ENCODE measurements at places on chromosomes 5 and 9. TPM values are rescaled to one million over a fixed set of nuclear protein-coding genes. Genes with fewer than 3 reads are reported as not detected.

GRCh38 chr9:123284656-123285055 is 16.3 kb upstream of the STRBP start:
- DNase-seq = no peak

GRCh38 chr9:33227008-33227398 is 13.0 kb upstream of the SPINK4 start:
- peak; percentile 17 for DNase-seq

- DNase-seq = no peak
Measured at GRCh38 chr9:114319147-114319546, 3.8 kb upstream of the ORM1 start.

GRCh38 chr5:163564321-163564938 is 59.0 kb downstream of the MAT2B start:
- peak; percentile 70 for DNase-seq

GRCh38 chr5:141709699-141710267 is 27.8 kb upstream of the ARAP3 start:
- no peak for DNase-seq

Gene EDIL3
- total RNA-seq = 170 TPM

- peak; percentile 56 for DNase-seq
Measured at GRCh38 chr9:111037356-111037707, 938 bp downstream of the LPAR1 start.

DNA sequence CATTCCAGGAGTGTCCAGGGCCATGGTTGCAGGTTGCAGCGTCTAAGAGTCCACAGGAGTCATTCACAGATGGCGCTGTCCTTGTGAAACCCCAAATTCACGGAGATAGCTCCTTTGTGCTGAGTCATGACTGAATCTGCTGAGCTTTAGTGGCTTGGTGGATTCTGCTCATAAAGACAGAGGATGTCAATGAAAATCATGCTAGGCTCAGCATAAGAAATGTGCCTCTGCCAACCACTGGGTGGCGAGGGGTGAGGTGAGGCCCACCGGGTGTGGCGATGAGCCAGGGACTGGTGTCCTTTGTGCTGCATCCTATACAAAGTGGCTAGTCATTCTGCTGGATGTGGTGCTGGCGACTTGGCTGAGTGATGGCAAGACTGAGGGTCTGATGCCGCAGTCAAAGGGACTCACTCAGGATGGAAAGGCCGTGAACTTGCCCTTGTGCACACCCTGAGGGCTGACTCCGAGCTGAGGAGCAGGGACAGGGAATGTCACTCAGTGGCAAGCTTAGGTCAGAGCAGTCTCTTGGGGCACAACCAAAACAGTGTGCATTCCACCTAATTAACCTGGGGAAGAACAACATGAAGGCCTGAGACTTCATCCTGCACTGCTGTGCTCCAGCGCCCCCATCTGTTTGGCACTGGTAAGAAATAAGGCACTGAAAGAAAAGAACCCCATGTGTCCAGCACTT is 71.5 kb downstream of the DAP start:
- no peak for DNase-seq

- DNase-seq = no peak
Measured at GRCh38 chr5:127351418-127351817, 60.8 kb downstream of the MEGF10 start.

Gene C5orf22
- total RNA-seq = 24.3 TPM

DNA sequence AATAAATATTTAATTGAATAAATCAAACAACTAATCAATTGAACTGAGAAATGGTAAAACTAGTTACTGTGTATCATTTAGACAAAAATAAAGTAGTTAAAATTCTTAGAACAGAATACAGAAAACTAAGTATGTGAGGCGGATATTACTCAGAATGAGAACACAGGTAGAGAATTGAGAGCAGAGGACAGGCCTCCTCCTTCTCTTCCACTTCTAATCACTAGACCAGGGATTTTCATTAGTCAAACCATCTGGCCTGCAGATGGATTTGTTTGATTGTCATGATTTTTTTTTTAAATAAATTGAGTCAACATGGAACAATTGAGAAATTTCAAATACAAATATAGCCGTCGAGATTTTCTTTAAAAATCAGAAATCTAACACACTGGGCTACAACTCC is 198.6 kb upstream of the HMHB1 start:
- no peak for DNase-seq

Gene TIMD4
- 0.48 TPM for total RNA-seq

Gene PCDHGB1
- total RNA-seq = 1.7 TPM

Gene TGFBI
- 1,115 TPM for total RNA-seq

DNA sequence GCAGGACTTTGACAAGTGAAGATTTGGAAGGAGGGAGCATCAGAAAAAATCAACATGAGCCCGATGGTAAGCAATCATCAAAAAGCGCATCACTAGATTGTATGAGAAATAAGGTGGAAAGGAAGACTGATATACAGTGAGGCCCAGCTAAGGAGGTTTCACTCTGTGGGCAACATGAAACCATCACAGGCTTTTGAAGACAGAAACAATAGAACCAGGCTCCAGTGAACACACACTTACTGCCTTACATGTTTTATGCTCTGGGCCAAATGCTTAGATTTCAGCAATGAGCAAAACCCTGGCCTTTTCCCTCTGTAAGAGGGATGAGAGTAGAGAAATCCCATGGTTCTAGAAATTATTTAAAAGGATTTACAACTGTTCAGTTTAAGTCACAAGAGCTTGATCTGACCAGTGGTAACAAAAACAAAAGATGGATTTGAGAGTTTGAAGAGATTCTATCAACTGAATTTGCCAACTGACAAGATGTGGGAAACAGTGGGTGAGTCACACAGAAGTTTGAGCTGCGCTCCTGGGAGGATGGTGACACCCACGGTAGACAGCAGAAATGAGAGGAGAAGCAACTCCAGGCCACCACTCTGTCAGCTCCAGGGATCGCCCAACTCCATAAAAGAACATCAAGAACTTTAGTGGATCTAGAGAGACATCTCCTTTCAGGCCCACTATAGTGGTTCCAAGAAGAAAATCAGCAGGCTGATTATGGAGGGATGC is 261.8 kb downstream of the MCTP1 start:
- no peak for DNase-seq

Gene LYSMD3
- 25.5 TPM for total RNA-seq

DNA sequence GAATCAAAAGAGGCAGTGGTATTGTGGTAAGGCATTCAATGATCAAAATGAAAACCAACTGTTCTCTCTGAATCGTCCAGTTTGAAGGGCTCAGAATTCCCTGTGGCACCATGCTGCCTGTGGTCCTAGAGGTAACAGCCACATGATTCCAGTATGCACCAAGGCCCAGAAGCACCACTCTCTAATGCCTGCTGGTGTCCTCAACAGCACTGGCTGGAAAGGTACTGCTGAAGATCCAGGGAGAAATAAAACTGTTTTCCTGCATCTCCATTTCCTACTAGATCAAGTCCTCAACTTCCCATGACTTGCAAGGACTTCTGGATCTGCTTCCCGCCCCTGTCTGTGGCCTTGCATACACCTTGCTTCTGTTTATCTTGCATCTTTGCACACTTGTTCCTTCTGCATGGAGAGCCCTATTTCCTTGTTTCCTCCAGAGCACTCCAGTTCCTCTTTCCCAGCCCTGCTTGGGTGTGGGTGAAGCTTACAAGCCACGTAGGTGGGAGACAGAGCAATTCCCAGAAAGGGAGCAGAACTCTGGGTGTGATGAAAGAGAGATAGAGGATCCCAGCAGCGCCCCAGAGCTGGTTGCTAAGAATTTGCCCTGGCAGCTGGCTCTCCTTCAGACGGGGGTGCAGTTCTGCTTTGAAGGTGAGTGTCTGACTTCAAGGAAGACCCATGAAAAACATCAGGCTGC is 41.0 kb upstream of the EQTN start:
- no peak for DNase-seq

Gene QRFP
- total RNA-seq = 0.48 TPM

- DNase-seq = no peak
Measured at GRCh38 chr5:52491818-52492217, 295.9 kb upstream of the ITGA1 start.

Gene PTGR1
- total RNA-seq = 21.7 TPM

GRCh38 chr5:178460598-178460997 is 129.6 kb downstream of the COL23A1 start:
- no peak for DNase-seq

Gene PCDHB8
- total RNA-seq = 0.72 TPM

Gene SLC36A3
- 1.4 TPM for total RNA-seq

Gene CAVIN4
- 2.4 TPM for total RNA-seq

DNA sequence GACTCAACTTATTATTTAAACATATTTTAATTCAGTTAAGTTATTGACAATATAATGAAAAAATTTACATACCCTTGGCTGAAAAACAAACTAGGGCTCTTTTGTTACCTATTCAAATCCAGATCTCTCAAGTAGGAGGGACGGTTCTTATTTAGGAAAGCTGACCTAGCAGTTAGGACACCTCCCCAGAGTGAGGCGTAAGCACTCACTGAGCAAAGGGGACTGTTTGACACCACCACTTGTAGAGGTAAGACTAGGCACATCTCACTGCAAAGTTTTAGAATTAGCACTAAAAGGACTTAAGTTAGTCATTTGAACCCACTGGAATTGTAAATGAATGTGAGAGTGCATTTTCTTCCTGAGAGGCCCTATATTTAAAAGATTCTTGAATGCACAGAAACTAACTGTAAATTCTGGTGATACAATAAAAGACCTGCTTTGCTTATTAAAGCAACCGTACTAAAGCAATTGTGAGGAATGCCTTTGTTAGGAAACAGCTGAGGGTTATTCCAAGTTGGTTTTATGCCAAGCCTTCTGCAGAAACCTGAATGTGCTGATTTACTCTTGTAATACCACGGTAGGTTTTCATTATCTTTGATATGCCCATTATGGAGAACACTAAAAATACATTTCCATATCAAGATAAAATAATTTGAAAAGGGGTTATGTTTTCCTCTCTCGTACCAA is 16.2 kb downstream of the HACD4 start:
- no peak for DNase-seq

DNA sequence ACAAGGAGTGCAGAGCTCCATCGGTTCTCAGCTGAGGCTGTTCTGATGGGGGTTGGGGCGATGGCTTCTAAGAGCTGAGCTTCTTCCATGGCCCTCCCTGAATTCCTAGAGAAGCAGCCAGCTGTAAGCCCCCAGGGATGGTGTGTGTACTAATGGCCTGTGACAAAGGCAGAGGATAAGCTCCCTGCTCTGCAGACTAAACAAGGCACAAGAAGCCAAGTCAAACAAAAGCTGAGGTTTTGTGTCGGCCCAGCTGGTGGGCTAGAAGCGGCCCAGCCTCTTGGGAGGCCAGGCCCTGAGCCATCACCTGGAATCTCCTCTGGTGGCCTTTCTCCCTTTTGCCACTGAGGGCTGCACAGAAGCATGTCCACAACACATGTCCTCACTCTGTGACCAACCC is 75.0 kb upstream of the XPA start:
- DNase-seq = no peak

Gene LRRC19
- total RNA-seq = 2.9 TPM

- DNase-seq = no peak
Measured at GRCh38 chr9:5698810-5699556, 70.1 kb downstream of the RIC1 start.

GRCh38 chr5:38208782-38209378 is 49.5 kb upstream of the EGFLAM start:
- peak; percentile 57 for DNase-seq

GRCh38 chr9:113536483-113537228 is 73.1 kb downstream of the RGS3 start:
- DNase-seq = peak; percentile 71

- no peak for DNase-seq
Measured at GRCh38 chr9:130017076-130017475, 25.9 kb downstream of the FNBP1 start.

- no peak for DNase-seq
Measured at GRCh38 chr9:132166599-132166998, 4.7 kb downstream of the NTNG2 start.

Gene ANKRD31
- total RNA-seq = 1.2 TPM

DNA sequence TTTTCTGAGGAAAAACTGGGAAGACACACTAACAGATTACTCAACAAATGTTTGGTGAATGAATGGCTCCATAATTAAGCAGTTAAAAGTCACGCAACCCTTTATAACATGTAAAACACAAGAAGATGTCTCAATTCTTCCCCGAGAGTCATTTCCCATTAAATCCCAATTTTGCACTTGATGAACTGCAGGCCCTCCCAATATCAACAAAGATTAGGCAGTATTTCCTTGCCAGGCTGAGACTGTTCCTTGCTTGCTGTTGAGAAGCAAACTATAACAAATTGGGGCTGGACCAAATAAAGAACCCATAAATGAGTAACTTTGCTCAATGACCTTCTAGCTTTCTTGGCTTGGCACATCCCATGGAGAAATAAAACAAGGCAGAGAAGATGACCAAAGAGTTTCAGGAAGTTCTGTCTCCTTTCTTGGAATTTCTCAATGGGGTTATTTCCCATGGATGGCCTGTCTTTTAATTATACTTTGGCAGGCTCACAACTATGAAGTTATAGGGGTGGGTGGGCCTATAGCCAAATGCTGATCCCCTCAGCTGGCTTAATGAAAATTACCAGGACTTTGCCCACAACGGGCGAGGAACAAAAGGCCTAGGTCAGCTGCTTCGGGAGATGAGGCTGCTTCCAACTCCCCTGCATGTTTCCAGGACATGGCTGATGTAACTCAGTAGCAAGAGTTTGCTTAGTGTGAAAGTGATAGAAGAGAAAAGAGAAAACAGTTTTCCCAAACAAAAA is 243.1 kb upstream of the RFX3 start:
- no peak for DNase-seq

Gene SPATA31D4
- total RNA-seq = 1.7 TPM

Gene FSTL4
- 1.4 TPM for total RNA-seq

DNA sequence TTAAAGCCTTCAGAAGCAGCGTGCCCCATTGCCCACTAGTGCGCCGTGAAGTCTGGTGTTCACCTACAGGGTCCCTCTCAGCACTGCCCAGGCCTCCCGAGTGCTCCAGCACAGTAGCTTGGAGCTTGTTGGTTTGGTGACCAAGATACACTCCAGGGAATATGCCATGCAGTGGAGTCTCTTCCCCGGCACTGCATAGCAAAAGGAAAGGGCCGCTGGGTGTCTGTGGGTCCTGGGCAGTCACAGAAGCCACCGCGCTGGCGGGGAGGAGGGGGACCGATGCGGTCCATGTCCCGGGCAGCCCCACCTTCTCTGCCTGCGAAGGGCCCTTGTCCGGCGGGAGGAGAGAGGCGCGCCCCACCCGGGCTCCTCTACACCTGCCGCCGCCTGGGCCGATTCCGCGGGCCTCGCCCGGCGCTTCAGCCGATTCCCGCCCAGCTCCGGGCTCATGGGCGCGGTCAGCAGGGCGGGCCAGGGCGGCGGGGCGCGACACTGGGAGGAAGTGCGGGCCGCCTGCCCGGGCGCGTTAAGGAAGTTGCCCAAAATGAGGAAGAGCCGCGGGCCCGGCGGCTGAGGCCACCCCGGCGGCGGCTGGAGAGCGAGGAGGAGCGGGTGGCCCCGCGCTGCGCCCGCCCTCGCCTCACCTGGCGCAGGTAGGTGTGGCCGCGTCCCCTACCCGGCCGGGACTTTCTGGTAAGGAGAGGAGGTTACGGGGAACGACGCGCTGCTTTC is at the start of gene SYK:
Gene SYK, plus strand, starts transcription at position 579 of the 732 bp plus-strand sequence. CDS start 42,080 bp downstream, outside the sequence.
- peak; percentile 34 for DNase-seq

- no peak for DNase-seq
Measured at GRCh38 chr9:70798018-70798417, 323.4 kb downstream of the TRPM3 start.

DNA sequence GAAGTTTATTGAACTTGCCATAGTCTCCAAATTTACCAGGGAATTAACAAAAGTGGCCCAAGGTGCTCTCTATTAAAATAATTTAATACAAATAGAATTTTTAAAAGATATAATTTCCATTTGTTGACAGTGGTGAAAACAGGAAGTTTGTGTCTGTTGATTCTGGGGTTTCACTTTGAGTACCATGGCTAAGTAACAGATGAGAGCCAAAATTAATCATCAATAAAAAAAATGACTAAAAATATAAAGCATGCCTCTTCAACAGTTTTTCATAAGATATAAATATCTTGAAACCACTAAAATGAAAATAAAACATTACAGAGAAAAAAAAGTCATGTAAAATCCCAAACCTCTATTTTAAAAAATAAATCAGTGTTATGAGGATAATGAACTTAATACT is 49.8 kb downstream of the SGCD start:
- no peak for DNase-seq

All from umbilical cord (tissue), 2 donors.